Activated T-cell treated with anti-CD3 and anti-CD28 coated beads, Interleukin-2, amount 50 U/mL, for 72 hours (primary cell): ENCODE measurements at places on chromosomes 1 and 21. TPM values are rescaled to one million over a fixed set of nuclear protein-coding genes. Genes with fewer than 3 reads are reported as not detected.

- no peak for DNase-seq
- no peaks in the 10 kb centered on the region for H3K4me1 ChIP-seq
- no peak overlapping the region for H3K4me3 ChIP-seq
- no peak overlapping the region for H3K27ac ChIP-seq
- H3K27me3 ChIP-seq: no peaks in the 10 kb centered on the region
Observed at GRCh38 chr1:177998696-177999631, 29.1 kb upstream of the SEC16B start.

GRCh38 chr21:44818640-44819011 is 764 bp upstream of the SUMO3 start:
- H3K4me3 ChIP-seq: peak overlapping the region; percentile 56
- peaks cover 22% of the 10 kb centered on the region for H3K36me3 ChIP-seq
- DNase-seq: no peak
- H3K27ac ChIP-seq: no peak overlapping the region
- H3K27me3 ChIP-seq: peaks cover 10% of the 10 kb centered on the region
- peaks cover 17% of the 10 kb centered on the region for H3K4me1 ChIP-seq

DNA sequence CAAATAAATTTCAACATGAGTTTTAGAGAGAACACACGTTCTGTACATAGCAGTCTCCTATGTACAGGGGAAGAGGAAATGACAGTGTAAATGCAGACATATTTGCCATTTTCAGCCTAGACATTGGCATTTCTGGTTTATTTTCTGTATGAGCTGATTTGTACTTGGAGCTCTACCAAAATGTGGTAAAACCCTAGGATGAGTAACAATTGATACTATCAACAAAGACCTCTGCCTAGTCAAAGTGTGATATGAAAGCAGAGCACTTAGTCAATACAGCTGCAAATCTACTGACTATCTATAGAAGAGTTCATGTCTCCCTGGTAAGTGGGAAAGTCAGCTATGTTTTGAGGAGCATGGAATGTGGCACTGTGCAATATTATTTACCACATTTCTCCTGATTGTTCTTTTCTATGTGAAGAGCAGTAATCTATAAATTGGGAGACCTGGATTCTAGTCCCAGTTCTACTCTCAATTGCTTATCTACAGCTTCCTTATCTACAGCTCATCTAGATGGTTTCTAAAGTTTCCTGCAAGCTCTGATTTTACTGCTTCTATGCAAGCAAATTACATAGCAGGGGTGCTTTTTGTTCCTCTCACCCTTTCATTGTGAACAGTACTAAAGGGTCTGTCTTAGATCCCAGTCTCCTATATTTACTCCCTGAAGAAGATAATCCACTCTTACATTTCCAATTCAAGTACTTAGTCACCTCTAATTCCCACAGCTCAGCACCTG is 334.2 kb downstream of the NTNG1 start:
- peaks cover 55% of the 10 kb centered on the region for H3K27me3 ChIP-seq
- H3K4me3 ChIP-seq: no peak overlapping the region
- H3K36me3 ChIP-seq: no peaks in the 10 kb centered on the region
- no peak overlapping the region for H3K27ac ChIP-seq

DNA sequence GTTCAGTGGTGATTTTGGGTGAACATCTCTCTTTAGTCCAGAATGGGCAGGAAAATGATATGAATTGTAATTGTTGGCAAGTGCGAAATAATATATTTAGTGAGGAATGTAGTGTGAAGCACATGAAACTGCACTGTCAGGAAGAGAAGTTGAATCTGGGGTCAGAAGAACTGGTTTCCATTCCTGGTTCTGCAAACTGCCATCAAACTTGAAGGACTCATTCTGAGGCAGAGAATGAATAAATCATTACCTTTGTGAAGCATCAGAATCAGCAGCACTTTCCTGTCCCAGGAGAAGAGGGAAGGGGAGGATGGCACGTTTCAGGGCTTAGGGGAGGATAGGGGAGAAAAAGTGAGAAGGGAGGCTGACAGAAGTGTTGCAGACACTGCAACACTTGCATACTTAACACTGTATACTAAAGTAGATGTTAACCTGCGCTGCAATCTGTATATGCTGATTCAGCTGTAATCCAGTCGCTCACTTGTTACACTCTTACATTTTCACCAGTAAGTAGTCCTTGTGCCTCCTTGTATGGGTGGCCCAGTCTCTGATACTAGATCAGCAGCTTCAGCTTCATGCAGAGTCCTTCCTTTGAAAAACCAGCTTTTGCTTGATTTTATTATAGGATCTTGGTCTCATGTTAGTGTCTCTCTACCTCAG is 10.5 kb upstream of the RPTN start:
- H3K27ac ChIP-seq: no peak overlapping the region
- H3K27me3 ChIP-seq: peaks cover 16% of the 10 kb centered on the region
- no peak overlapping the region for H3K4me3 ChIP-seq
- H3K4me1 ChIP-seq: peaks cover 8% of the 10 kb centered on the region
- DNase-seq: no peak

- no peak overlapping the region for H3K27ac ChIP-seq
- H3K27me3 ChIP-seq: peaks cover 37% of the 10 kb centered on the region
- H3K4me1 ChIP-seq: peaks cover 7% of the 10 kb centered on the region
- no peak for DNase-seq
- no peak overlapping the region for H3K4me3 ChIP-seq
Observed at GRCh38 chr1:15180189-15180588, 26.6 kb downstream of the TMEM51 start.

- H3K4me1 ChIP-seq: no peaks in the 10 kb centered on the region
- H3K36me3 ChIP-seq: no peaks in the 10 kb centered on the region
- peak; percentile 7 for DNase-seq
- no peak overlapping the region for H3K4me3 ChIP-seq
- peaks cover 8% of the 10 kb centered on the region for H3K27me3 ChIP-seq
Observed at GRCh38 chr1:165073185-165074007, 283.1 kb downstream of the LMX1A start.

- peaks cover 3% of the 10 kb centered on the region for H3K36me3 ChIP-seq
- no peaks in the 10 kb centered on the region for H3K27me3 ChIP-seq
- peak overlapping the region; percentile 18 for H3K27ac ChIP-seq
- no peak for DNase-seq
Observed at GRCh38 chr1:45001011-45001481, 10.1 kb downstream of the HECTD3 start.

DNA sequence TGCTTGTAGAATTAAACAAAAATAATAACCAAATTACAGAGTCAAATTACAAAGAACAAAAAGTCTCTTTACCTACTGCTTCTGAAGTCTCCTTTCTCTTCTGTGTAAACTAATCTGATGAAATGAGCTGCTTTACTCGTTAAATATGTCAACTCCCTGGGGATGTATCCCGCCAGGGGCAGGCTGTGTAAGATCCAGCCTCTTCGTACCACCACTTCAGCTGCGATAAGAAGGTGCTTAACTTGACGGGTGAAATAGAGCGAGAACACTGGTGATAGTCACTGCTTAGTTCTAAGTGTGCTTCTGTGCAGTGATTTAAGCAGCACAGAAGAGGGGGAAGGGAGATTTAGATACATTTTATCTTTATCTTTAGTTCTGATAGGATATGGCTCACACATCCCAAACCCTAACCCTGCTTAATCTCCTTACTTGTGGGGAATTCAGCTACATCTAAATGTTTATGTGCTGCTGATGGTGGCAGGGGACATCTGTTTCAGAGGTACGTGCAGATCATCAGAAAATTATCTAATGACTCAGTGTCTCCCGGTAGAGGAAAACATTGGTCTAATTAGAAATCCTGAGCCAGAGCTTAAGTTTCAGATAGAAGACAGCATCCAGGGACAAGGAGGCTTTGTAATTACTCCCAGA is 46.0 kb downstream of the RHOU start:
- H3K27me3 ChIP-seq: no peaks in the 10 kb centered on the region
- H3K36me3 ChIP-seq: no peaks in the 10 kb centered on the region
- no peaks in the 10 kb centered on the region for H3K4me1 ChIP-seq
- no peak overlapping the region for H3K4me3 ChIP-seq
- no peak for DNase-seq
- H3K27ac ChIP-seq: no peak overlapping the region

DNA sequence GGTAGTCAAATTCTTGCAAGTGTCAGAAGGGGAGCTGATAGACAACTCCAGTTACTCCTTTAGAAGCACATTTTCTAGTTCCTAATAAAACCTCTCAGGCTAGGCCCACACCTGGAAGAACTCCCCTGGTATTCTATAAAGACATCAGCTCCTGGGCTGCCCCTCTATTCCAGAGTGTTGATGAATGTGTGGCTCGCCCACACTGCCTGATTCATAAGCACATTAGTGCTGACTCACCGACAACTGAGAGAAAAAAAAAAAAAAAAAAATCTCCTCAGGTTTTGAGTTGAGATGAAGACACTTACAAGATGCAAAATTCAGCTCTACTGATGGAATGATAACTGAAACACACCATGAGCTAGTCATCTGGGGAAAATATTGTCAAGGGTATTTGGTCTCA is 188.1 kb downstream of the TNR start:
- peak overlapping the region; percentile 22 for H3K27ac ChIP-seq
- H3K36me3 ChIP-seq: no peaks in the 10 kb centered on the region
- peaks cover 7% of the 10 kb centered on the region for H3K27me3 ChIP-seq
- H3K4me3 ChIP-seq: no peak overlapping the region
- DNase-seq: peak; percentile 1

- peak overlapping the region; percentile 91 for H3K27ac ChIP-seq
- peaks cover 53% of the 10 kb centered on the region for H3K4me1 ChIP-seq
- DNase-seq: peak; percentile 55
- H3K27me3 ChIP-seq: no peaks in the 10 kb centered on the region
Observed at GRCh38 chr21:43866260-43866629, 1.2 kb downstream of the AGPAT3 start.

DNA sequence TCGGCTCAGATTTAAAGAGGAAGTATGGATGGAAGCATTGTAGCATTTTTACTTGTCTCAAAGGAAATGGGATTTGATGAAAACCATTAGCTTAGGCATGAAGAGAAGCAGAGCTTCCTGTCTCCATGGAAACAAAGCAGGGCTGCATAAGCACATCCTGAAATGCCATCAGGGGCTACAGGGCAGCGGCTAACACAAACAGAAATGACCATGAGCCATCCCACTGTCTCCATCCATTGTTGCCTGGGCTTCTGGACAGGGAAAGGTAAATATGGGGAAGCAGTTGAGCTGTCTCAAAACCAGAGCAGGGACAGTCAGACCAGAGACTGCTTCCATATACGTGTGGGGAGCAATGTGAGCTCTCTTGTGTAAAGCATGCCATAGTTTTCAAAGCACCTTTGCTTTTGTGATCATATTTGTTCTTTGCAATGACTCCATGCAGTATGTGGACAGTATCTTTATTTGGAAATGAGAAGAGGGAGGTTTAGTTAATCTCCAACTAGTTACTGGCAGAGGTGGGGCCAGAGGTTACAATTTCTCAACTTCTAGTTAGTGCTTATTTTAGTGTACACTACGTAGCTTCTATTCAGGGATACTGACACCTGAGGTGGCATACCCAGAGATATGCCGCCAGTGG is 176.1 kb downstream of the CACNA1E start:
- H3K27me3 ChIP-seq: peaks cover 9% of the 10 kb centered on the region
- H3K36me3 ChIP-seq: no peaks in the 10 kb centered on the region
- H3K27ac ChIP-seq: no peak overlapping the region
- no peak overlapping the region for H3K4me3 ChIP-seq
- DNase-seq: no peak

GRCh38 chr1:78913950-78914349 is 92.6 kb downstream of the ADGRL4 start:
- no peaks in the 10 kb centered on the region for H3K27me3 ChIP-seq
- no peaks in the 10 kb centered on the region for H3K4me1 ChIP-seq
- H3K4me3 ChIP-seq: no peak overlapping the region

GRCh38 chr1:84995484-84996334 is 1.2 kb downstream of the MCOLN2 start:
- H3K4me1 ChIP-seq: peaks cover 60% of the 10 kb centered on the region
- DNase-seq: peak; percentile 29
- peak overlapping the region; percentile 94 for H3K4me3 ChIP-seq
- peak overlapping the region; percentile 95 for H3K27ac ChIP-seq

DNA sequence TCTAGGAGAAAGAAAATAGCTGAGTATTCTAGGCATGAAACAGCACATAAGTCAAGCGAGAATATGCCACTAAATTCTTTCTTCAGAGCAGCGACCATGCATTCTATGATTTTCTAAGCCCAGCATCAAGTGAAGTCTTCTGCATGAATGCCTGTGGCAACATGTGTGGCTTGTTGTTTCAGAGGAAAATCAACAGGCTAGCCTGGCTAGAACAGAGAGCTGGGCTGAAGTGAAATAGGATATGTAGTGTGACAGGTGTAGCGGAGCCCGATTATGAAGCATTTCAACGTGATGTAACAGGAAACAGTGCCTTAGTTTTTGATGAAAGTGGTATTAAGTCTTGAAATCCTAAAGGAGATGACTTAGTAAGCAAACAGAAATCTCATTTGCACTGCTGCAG is 7.0 kb downstream of the CSDE1 start:
- peak overlapping the region; percentile 76 for H3K27ac ChIP-seq
- peaks cover 99% of the 10 kb centered on the region for H3K4me1 ChIP-seq
- H3K27me3 ChIP-seq: no peaks in the 10 kb centered on the region
- H3K36me3 ChIP-seq: peaks cover 8% of the 10 kb centered on the region
- DNase-seq: no peak
- peak overlapping the region; percentile 9 for H3K4me3 ChIP-seq

GRCh38 chr1:37434292-37435225 is 39.8 kb upstream of the ZC3H12A start:
- no peak overlapping the region for H3K27ac ChIP-seq
- peak; percentile 74 for DNase-seq
- no peak overlapping the region for H3K4me3 ChIP-seq
- no peaks in the 10 kb centered on the region for H3K4me1 ChIP-seq

TBX15 gene
- 0.07 TPM for total RNA-seq

ANKRD34A gene
- 2.6 TPM for total RNA-seq

KRTAP23-1 gene
- total RNA-seq: not detected

OVAAL gene
- not detected for total RNA-seq

TTLL7 gene
- total RNA-seq: 5.0 TPM
